ENCODE measurements at places on chromosomes 3 and 15.

GRCh38 chr3:127870156-127870555 lies 44.9 kb upstream of the KBTBD12 start:
- no peak for DNase-seq

- DNase-seq, result no peak
Measured at GRCh38 chr3:186532598-186533072, 11.5 kb downstream of the CRYGS start.

- DNase-seq, result no peak
Measured at GRCh38 chr3:65831733-65832425, 206.8 kb downstream of the MAGI1 start.

DNA sequence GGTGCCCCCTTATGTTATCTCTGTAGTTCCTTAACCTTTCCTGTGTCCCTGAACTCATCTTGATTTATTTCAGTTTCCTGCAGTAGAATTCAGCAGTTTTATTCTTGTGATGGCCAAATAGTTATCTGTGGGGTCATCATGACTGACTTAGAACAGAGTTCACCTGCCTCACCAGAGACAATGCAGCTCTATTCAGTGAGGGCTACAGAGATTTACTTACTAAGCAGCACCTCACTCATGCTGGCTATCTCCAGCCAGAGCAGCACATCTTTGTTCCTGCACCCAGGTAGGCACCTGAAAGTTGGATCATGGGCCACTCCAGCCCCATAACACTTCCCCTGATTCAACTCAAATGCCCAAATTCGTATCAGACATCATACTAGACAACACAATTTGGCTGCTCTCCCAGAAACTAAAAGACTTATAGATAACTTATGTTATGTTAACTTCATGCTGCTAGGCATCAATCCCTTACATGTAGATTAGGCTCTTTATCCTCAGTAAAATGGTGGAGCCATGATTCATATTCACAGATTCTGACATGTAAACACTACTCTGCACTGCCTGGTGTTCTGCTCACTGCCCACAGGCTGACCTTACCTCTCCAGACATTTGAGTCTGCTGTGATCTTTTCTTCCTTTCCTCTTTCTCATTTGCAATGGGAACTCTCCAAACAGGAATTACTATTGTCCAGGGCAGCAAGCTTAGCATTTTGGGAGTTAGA lies 9.3 kb upstream of the GOLGB1 start:
- no peak for DNase-seq

GRCh38 chr3:157103280-157103679 lies 56.7 kb downstream of the CCNL1 start:
- DNase-seq, result no peak

- no peak for DNase-seq
Measured at GRCh38 chr3:20760981-20761380, 575.0 kb upstream of the SGO1 start.

- no peak for DNase-seq
Measured at GRCh38 chr3:157355276-157355675, 81.4 kb upstream of the PTX3 start.

GRCh38 chr3:50156549-50157493 lies 1.7 kb downstream of the SEMA3F start:
- DNase-seq, result no peak

DNA sequence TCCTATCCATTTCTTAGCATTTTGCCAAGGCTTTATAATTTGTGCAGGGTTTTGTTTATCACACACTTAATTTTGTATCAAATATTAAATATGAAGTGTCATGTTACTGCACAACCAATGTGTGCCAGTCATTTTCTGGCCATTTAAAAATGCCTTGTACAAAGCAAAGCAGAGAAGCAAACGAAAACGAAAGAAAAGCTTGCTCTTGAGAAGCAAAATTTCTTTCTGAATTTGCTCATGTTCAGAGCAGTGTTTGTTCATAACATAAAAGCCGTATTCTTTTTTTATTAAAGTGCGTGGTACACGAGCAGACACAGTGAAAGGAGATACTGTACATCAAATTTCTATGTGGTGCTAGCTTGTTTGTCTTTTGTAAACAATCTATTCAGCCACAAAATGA lies 792.6 kb downstream of the NAALADL2 start:
- no peak for DNase-seq

- no peak for DNase-seq
Measured at GRCh38 chr3:5479229-5479799, 291.8 kb downstream of the EDEM1 start.

GRCh38 chr3:57803647-57804081 lies 47.6 kb downstream of the SLMAP start:
- DNase-seq, result no peak
